ENCODE measurements at places on chromosomes 3 and 15.

GRCh38 chr3:49618412-49618811 is 55.7 kb upstream of the APEH start:
- DNase-seq: no peak

DNA sequence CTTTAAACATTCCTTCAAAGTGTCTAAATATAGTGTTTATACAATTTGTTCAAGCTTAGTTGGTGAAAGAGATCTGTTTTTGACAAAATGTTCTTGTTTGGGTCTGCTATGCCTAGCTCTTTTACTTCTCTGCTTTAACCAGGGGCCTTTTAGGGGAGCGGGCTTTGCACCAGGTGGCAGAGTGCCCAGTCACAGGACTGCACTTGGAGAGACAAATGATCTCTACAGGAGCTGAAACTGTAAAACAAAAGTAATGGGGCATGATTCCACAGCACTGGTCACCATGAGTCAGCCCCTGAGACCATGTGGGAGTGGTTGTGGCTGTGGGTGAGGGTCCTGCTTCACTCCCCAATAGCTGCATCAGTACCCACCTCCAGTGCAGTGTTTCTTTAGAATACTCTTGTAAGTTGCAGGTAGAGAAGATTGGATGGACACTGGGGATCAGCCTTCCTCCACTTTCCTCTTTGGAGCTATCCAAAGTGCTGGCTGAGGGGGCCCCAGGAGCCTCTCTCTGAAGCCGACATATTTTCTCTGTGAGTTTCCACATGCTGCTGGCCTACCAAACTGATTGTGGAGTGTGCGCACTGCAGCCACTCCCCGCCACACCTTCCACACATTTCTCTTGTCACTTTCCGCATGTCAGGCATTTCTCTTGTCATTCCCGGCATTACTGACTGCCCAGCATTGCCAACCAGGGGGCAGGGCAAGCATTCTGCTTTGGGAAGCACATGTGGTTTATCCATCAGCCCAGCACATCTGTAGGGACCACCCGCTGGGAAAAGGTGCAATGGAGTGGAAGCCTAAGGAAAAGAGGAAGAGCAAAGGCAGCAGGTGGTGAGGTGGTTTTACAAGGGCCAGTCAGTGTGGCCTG is 110.0 kb downstream of the EPHB1 start:
- no peak for DNase-seq

GRCh38 chr15:31080591-31081014 is 20.9 kb downstream of the TRPM1 start:
- no peak for DNase-seq

DNA sequence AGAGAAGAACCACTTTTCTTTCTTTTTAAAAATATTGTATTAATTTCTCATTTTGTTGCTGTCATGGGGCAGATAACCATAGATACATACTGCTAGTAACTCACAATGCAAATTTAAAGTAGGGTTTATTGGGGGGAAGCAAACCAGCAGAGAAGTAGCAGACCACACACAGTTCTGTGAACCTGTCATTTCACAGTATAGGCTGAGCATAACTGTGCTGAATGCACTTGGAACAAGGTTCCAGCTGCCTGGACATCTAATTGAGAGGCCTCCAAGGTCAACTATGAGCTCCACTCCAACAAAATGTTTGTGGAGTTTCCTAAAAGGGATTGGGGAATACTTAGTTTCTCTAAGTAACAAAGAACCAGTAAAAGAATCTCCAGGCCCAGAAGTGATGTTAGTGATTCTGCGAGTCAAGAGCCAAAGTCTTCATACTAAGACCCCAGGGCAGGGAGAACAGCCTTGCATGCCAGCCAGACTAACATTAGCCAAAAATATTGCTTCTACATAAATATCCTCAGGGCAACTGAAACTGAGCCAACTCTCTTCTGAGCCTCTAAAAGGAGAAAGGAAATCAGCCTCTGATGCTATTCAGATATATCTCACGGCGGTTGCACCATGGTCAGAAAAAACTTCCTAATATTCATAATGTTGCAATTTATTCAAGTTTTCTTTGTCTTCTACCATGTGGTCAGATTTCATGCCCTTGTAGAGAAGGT is 856.4 kb upstream of the ALCAM start:
- DNase-seq: no peak

DNA sequence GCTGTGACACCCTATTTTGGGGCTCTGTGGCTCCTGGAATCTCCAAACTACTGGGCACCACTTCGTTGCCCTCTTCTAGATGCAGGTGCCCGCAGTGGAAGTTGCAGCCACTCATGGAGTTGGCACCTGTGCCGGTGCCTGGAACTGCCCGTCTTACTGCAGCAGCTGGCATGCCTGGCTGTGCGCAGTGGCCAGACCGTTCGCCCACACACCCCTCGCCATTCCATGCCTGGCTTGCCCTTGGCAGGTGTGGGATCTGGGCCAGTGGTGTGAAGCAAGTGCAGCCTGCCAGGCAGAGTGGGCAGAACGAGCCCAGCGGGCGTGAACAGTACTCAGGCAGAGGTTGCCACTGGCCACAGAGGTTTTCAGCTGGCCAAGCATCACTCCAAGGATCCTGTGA is 1286.7 kb downstream of the ROBO1 start:
- DNase-seq: no peak

GRCh38 chr3:52742418-52743041 is 28.2 kb downstream of the NEK4 start:
- DNase-seq: peak; percentile 19

DNA sequence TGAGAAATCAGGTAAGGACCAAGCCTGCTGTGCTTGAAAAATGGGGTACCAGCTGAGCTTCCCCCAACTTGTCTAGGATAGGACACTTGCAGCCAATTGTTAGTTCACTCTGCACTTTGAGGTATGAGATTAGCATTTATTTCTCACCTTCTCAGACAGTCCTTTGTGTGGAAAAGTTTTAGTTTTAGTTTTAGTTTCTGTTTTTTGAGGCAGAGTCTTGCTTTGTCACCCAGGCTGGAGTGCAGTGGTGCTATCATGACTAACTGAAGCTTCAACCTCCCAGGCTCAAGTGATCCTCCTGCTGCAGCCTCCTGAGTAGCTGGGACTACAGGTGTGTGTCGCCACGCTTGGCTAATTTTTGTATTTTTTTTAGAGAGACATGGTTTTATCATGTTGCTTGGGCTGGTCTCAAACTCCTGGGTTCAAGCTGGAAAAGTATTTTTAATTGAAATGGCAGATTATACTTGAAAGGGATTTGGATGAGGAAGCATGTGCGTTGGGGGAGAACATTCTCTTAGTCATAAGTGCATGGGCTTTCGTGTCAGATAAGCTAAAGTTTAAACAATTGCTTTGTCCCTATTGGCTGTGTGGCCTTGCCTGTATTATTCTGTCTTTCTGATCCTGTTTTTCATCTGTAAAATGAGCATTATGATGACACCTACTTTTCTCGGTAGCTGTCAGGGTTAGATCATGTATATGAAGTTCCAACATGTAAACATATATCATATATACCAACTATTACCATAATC is 25.2 kb upstream of the CCK start:
- DNase-seq: no peak

DNA sequence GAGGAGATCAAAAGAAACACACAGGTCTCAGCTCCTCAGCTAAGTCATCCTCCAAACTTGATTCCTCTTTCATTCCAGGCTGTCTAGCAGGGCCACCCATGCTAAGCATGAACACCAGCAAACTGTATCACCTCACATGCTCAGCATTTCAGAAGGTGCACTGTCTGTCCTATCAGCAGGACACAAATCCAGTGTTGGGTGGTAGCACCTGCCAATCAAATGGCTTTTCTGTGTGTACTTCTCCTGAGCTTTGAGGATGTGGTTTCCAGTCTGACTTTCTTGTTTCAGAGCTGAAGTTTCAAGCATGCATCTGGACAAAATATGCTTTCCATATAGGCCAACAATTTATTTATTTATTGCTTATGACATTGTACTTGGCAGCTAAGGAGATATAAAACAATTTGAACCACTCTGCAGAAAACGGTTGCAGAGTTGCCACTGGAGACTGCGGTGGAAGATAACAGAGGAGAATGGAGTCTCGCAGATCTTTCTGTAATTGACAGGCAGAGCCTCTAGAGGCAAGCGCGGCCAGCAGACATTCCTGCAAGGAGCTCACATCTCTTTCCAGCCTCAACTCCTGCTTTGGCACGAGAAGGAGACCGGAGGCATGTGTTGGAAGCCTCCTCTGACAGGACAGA is 167.1 kb upstream of the WNT5A start:
- no peak for DNase-seq

DNA sequence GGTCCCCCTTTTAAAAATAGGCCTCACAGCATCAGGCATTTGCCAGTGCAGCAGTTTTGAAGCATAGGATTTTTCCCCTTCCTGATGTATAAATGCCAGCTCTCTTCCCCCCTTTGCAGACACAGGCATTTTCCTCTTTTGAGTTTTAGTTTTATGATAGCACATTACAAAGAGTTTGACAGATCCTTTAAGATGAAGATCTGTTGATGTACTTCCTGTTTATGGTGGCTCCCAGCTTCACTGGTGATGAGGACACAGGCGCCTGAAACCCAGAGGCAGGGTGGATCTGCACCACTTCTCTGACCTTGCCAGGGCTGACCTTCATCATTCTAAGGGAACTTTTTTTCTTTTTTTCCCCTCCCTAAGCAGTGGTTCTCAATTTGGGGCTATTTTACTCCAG is 243.4 kb downstream of the PTPRG start:
- no peak for DNase-seq

- DNase-seq: no peak
These were observed 315.2 kb upstream of the ROBO2 start for GRCh38 chr3:76724706-76725105.
